Myocyte (in vitro differentiated cells): ENCODE measurements at places on chromosomes 6 and 20.
A peak's percentile ranks its signal among the peaks of the same experiment; 100 is the strongest.

DNA sequence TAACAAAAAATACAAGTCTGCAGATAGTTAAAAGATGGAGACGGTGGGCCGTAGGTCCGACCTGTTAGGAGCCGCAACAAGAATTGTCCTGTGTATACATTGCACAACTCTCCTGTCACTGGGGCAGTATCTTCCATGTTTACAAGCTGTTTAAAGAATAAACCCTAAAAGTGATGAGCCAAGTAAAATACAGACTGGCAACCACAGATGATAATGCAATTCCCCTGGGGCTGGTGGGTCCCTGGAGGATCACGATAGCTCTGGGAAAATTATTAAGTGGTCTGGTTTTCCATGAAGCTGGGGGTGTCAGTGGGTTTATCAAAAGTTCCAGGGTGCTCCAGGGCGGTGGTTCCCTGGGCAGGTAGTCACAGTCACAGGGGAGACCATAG, 8.1 kb upstream of the FAM50B start:
- no peak for DNase-seq

- peak; percentile 5 for DNase-seq
These were observed 44.9 kb upstream of the CCDC28A start for GRCh38 chr6:138728662-138729061.

- DNase-seq = peak; percentile 95
These were observed 53.3 kb upstream of the EPB41L1 start for GRCh38 chr20:36101192-36101591.

DNA sequence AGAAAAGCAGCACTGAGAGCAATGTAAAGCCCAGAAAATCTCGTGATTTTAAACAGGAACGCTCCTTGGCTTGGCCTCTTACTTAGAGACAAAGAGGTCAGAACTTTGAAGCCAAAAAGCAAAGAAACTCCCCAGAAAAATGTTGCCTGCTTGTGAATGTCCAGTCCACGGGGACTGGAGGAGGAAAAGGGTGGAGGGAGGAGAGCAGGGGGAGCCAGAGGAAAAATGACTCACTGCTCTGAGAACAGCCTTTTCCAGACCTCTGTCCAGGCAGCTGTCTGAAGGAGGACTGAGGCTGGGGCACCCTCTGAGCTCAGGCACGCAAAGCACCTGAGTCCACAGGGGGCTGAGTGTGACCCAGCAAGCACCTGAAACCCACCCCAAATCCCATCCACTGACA, 64.7 kb downstream of the TRAM2 start:
- peak; percentile 87 for DNase-seq

DNA sequence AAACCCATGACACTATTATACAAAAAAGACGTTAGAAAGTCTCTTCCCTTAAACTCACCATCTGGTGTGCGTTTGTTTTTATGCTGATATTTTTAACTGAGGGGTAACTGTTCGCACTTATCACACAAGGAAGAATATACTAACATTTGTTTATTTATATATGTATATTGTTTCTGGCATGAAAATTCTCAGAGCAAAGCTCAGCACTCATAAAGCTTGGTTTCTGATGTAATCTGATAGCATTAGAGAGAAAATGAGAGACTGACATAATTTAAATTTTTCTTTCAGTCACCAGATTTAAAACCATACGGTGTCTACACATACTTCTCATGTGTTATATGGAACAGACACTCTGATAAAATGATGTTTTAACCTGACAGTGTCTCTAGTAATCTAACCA, 6.9 kb downstream of the BLOC1S5 start:
- DNase-seq = no peak

DNA sequence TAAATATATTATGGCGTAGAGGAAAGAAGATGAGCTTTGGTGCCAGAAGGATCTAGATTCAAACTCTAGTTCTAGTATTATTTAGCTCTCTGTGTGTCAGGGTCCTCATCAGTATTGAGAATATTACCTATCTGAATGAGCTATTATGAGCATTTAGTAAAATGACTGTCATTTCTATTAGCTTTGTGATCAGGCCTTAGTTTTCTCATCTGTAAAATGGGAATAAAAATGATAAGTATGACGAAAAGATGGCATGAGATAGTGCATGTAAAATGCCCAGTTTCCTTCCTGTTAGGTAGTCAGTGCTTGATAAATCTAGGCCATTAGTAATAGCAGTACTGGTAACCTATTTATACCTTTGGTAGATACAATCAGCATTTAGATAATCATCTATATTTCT, 35.1 kb downstream of the NOX3 start:
- DNase-seq = no peak

DNA sequence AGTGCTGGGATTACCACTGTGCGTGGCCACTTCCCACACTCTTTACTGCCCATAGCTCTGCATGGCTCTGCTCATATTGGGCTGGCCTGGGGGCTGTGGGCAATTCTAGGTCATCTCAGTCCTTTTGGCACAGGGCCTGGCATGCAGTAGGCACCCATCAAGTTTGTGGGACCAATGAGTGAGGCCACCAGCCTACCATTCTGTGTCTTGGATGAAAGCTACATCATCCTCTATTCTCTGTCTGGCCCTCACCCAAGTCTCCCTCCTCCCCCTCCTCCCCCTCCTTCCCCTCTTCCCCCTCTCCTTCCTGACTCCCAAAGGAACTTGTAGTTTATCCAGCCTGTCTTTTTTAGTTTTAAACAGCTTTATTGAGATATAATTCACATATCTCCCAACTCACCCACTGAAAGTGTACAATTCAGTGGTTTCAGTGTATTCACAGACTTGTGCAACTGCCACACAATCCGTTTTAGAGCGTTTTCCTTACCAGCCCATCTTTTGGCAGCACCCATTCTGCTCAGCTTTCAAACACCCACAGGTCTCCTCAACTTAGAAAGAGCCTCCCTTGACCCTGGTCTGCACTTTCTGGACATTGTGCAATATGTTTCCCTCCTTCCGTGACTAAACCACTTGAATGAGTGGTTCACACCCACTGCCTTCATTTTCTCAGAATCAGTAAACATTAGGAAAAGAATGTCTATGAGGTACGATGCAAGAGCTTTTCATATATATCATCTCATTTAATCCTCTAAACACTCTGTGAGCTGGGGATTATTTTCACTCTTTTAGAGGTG, 21.5 kb upstream of the MRPS18A start:
- DNase-seq = peak; percentile 34

- DNase-seq = no peak
These were observed 34.9 kb downstream of the SNX5 start for GRCh38 chr20:17933711-17934110.

- peak; percentile 49 for DNase-seq
These were observed 73.5 kb downstream of the EFHC1 start for GRCh38 chr6:52493669-52494068.

GRCh38 chr6:5517796-5518195, 256.5 kb downstream of the FARS2 start:
- no peak for DNase-seq

DNA sequence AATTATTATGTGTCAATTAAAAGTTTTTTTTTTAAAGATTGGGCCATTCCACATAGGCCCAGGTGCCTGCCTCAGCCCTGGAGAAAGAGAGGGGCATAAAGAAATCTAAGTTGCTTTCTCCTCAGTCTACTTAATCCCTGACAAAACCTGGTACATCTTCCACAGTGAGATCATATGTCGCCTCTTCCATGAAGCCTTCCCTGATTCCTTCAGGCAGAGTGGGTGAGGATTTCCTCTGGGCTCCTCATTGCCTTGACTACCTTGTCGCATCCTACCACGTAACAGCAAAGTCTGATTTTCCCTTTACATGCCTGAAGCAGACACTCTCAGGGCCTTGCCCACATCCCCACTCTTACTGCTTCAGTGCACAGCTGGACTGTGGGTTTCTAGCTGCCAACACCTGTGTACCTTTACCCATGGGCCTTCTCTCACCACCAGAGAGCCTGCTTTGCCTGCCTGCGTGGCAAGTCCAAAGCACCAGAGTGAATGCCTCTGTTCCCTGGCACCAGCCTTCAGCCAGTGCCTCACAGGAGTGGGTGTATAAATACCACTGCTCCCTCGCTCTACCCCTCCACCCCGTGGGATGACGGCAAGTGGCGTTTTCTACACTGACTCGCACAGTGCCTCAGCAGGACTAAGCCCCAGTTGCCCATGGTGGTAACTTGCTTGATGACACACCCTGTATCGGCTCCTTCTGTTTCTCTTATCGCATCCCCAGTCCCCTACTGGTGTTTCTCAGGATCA, 68.0 kb downstream of the EYA2 start:
- DNase-seq = peak; percentile 30

- DNase-seq = peak; percentile 91
These were observed 40.3 kb upstream of the CD93 start for GRCh38 chr20:23126281-23127061.

GRCh38 chr6:30730601-30731435, 10.7 kb downstream of the TUBB start:
- DNase-seq = no peak

- no peak for DNase-seq
These were observed 4.2 kb downstream of the SSTR4 start for GRCh38 chr20:23039136-23039875.

DNA sequence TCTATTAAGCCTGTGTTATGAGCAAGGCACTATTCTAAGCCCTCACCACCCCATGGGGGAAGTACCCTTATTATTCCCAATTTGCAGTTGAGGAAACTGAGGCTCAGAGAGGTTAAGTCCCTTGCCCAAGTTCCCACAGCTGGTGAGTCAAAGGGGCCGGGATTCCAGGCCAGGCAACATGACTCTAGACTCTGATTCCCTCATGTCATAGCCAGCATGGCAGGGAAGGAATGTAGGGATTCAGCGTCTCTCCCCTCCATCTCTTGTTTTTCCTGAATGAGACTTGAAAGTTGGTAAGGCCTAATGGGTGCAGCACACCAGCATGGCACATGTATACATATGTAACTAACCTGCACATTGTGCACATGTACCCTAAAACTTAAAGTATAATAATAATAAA, 6.7 kb downstream of the C6orf132 start:
- no peak for DNase-seq

GRCh38 chr6:82397962-82398692, 34.5 kb downstream of the TPBG start:
- no peak for DNase-seq

DNA sequence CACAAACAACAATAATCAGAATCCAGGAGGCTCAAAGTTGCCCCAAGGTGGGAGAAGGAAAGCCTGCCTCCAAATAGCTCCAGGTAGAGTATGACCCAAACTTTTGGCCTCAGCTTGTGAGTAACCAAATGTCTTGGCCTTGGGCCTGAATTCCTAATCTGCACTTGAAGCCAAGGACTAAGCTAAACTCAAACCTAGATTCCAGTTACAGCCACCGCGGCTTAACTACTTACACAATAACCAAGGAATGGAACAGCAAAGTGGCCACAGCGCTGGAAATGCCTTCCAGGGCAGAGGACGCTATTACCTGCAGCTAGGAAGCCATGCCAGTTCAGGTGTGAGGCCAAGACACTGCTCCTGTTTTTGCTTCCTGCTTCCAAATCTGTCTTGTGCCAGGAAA, 4.6 kb downstream of the NINL start:
- DNase-seq = peak; percentile 34

DNA sequence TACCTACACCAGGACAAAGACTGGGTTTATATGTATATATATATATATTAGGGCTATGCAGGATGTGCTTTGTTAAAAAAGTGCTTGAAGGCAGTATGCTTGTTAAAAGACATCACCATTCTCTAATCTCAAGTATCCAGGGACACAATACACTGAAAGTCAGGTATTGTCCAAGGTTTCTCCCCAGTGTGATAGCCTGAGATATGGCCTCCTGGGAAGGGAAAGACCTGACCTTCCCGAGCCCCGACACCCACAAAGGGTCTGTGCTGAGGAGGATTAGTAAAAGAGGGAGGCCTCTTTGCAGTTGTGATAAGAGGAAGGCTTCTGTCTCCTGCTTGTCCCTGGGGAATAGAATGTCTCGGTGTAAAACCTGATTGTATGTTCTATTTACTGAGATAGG, 156.9 kb downstream of the GPX5 start:
- DNase-seq = no peak

DNA sequence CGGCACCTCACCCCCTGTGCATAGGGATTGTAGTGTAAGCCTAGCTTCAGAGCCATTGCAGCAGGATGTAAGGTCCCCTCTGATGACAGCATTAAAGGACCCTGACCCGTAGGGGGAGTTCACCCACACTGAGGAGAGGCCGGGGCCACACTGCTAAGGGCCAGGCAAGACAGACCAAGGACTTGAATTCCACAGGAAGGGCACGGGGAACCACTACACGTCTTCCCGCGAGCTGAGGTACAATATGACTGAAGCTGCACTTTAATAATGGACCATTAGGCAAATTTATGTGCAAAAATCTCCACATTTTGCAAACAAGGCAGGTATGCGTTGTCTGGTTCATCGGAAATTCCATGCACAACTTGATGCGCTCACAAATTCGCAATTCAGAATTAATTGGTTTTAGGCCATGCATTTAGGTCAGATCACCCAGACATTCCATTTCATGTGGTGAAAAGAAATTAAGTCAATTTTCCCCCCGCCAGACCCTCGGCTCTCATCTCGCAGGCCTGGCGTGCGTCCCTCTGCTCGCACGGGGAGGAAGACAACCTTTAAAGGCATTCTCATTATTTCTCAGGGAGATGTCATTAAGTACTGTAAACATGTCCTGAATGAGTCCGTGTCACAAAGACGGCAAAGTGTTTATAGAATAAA, 111.8 kb downstream of the FOXA2 start:
- no peak for DNase-seq

GRCh38 chr6:33577106-33577535, 3.0 kb downstream of the BAK1 start:
- no peak for DNase-seq

DNA sequence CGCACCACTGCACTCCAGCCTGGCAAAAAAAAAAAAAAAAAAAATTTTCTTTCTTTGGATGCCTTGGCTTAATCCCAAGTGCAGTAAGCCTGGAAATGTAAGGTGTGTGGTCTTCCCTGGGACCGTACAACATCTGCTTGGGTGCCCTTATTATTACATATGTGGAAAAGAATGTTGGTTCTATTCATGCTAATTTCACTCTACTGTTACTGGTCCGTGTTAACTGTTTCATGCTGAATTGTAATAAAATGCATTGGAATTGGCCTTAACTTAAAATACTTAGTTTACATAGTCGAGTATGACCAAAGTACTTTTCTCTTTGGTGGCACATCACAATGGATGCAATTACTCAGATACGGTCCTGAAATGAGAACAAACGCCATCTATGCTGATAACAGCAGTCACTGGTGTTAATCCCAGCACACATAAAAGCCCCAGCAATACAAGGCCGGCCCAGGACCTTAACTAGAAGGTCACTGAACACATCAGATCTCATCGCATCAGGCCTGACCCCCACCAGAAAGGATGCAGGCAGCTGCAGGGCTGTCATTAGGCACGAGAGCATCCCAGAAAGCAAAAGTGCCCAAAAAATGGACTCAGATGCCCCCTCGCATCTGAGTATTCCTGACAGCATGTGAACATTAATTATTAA, 1.2 kb downstream of the SERPINB6 start:
- DNase-seq = peak; percentile 18

GRCh38 chr6:11785774-11786579, 7.4 kb upstream of the ADTRP start:
- DNase-seq = no peak

GRCh38 chr6:160060221-160060620, 61.4 kb upstream of the SLC22A1 start:
- DNase-seq = no peak

DNA sequence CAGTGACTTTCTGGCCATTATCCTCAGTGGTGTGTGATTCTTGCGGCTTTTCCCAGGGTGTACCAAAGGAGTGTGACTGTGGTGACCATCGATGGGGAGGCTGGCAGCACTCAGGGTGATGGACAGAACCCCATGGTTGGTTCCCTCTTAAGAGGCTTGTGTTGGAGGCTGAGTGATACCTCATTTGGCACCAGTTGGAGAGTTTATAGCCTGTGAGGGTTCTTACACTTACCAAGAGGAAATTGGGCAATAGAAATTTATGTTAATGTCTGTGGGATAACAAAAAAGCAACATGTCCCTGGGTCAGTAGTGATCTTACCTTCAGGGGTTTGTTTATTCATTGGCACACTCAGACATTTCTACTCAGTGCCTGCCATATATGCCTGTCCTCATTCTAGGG, 37.2 kb downstream of the DAAM2 start:
- DNase-seq = no peak
